ENCODE measurements at places on chromosomes 1 and 21.

DNA sequence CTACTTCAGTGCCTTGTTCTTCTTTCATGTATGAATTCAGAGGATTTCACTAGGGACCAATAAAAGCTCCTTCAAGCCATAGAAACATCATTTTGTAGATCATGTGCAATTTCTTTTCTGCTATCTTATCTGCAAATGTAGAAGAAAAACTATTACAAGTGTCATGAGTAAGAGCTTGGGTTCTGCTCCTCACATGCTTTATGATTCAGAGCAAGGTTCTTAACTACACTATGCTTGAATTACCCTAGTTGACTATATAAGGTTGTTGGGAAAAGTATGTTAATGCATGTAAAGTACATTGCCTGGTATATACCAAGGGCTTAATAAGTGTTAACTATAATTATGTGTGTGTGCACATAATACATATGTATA lies 91.4 kb upstream of the S1PR1 start:
- no peak for DNase-seq

GRCh38 chr1:155871390-155871789 lies 12.0 kb downstream of the SYT11 start:
- no peak for DNase-seq

GRCh38 chr1:234589854-234590620 lies 19.9 kb downstream of the IRF2BP2 start:
- DNase-seq = no peak

GRCh38 chr1:25556791-25557476 lies 13.5 kb downstream of the LDLRAP1 start:
- DNase-seq = no peak

Data from left renal pelvis (tissue), 4 donors.